ENCODE measurements at places on chromosomes 16 and 17.
A peak's percentile ranks its signal among the peaks of the same experiment; 100 is the strongest.

GRCh38 chr16:27269300-27270150 lies 953 bp upstream of the NSMCE1 start:
- DNase-seq = no peak

GRCh38 chr16:61580579-61580978 lies 455.7 kb downstream of the CDH8 start:
- no peak for DNase-seq

- no peak for DNase-seq
Observed at GRCh38 chr17:44351464-44351863, 6.4 kb downstream of the GRN start.

DNA sequence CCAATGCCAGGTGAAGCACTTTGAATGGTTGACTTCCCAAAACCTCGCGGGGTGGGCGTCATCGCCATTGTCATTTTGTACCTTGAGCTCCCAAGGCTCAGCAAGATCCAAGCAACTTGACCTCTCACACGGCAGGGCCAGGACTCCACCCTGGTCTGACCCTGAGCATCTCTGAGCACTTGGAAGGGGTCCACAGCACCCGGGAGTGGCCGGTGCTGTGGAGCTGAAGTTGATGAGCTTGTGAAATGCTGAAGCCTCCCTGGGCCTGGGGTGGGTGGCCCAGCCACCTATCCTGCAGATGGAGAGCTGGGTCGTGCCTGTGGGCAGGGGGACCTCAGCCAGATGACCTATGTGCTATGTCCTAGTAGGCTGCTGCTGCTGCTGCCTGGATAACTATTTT lies 283.3 kb upstream of the FOXF1 start:
- DNase-seq = no peak

GRCh38 chr17:18920911-18921441 lies 31.0 kb upstream of the SLC5A10 start:
- no peak for DNase-seq

GRCh38 chr16:81752225-81752875 lies 26.7 kb upstream of the PLCG2 start:
- peak; percentile 59 for DNase-seq

GRCh38 chr17:79645022-79645776 lies 34.3 kb upstream of the RBFOX3 start:
- no peak for DNase-seq

DNA sequence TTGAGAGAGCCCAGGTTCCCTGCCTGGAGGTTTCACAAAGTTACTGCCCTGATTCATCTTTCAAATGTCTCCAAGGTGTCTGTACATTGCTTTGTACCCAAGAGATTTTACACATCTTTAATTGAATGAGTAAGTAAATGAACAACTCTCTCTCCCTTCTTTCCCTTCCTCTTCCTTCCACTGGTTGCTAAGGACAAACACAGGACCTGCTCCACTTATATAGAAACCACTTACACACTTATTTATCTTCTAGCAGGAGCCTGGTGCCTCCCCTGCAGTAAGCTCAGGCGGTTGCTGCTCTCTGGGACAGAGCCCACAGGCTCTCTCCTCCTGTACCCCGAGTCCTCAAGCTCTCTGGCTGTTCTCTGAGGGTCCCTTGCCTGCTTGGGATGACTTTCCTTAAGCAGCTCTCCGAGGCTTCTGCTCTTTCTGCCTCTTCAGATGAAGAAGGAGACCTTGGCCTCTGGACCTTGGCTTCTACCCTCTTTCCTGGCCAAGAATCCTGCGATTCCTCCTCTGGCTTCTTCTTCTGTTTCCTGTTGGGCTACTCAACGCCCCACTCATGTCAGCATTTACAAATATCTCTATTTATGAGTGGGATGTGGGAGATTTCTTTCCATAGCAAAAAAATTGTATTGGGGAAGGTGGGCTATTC lies 9.9 kb downstream of the PIRT start:
- no peak for DNase-seq

DNA sequence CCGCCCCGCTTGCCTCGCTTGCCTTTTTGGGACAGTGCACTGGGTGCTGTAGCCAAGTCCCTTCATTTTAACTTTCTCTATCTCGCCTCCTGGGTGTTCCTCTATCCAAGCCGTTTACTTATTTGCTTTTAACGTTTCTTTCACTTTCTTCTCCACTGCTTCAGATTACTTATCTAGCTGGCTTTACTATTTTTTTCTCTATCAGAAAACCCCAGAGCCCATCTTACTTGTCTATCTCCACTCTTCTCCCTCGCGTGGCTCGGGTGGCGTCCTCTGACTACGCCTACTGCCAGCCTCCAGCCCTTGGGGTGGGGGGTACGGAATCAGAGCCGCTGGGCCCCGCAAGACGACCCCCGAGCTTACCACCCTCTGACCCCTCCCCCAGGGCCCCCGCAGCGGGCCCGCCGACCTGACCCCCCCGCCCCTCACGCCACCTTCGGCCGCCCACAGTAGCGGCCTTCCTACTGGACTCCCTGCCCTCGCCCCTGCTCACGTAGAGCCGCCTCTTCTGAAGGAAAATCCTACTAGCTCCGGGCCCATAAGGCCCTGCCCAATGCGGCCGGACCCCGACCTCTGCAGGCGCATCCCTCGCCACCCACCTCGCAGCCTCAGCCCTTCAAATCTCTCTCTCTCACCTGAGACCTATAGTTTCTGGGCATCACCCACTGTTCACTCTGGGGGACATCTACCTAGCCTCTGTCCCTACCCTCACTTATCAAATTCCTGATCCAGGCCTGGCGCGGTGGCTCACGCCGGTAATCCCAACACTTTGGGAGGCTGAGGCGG lies 1.0 kb upstream of the SLC12A4 start:
- peak; percentile 50 for DNase-seq

- no peak for DNase-seq
Observed at GRCh38 chr16:56732832-56733231, 2.9 kb downstream of the NUP93 start.

DNA sequence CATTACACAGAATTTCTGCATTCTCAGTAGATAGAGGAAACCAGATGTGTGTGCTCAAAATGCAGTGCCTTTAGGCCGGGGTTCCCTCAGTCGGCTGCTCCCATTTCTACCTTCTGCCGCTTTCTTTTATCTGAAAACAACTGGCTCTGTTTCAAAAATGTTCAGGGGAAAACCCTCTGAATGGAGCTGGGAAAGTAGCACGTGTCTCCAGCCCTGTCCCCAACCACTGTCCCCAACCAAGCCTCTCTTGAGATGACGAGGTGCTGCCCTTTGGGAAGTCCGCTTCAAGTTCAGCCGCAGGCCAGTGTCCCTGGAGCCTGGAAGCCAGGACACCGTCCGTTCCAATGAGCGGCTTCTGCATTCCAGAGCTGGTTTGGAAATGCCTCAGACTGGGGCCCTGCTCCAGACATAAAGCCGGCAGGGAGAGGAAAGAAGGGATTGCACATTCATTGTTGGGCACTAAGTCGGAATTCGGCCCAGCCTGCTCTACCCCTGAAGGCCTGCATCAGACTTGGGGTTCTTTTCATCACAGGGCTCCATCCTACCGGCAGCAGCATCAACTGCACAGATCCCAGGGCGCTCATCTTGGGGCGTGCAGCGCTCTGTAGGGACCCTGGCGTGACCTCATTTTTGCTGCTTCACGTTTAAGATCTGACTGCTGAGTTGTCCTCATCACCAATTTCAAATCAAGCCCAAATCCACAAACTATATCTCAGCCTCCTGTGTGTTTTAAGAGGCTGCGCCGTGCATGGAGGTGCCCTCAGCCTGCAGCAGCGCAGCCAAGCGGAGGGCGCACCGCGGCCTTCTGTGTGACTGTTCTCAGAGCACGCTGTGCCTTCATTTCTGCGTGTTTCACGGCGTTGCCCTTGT lies 111.3 kb downstream of the BANP start:
- DNase-seq = no peak

DNA sequence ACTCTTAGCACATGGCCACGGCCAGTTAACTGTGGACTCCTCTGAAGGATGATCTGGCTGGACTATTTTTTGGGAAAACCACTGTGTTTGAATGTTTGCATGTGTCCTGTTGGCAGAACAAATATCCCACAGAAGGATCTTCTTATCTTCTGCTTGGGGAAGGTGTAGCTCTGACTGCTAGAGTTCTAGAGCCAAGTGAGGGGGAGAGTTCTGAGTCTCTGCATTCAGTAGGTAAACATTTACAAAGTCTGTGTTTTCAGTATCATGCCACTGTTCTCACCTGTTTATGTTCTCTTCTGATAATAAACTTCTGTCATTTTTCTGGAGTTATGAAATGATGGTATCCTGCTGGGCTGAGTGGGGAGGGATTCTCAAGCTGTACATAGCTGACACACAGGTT lies 241.1 kb downstream of the WWOX start:
- DNase-seq = no peak

- no peak for DNase-seq
Observed at GRCh38 chr17:48544349-48545021, 424 bp downstream of the HOXB2 start.

DNA sequence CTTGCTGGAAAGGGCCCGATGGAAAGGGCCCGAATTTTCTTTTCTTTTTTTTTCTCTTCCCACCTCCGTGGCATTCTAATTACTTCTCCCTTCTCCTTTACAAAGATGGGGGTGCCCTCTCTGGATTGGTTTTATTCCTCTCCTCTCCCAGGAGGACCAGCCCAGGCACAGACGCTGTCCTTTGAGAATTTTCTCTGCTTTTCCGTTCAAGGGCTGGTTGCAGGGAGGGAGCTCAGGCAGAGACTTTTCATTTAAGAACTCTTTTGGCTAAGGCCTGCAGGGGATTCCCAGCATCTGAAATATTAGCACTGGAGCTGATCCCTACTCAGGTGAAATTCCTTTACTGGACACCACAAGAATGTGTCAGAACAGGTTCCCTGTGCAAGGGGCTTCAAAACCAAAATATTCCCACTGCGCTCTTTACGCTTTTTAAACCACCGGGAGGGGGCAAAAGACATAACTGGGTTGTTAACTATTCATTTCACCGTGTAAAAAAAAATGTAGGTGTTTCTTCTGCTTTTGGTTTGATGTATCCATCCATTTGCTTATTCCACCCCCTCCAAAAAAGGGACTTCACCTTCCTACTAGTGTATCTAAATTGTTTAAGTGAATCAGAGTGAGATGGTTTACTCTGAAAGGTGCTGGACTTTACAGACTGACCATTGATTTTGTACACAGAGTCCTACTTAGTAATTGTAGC lies 1.4 kb downstream of the NFAT5 start:
- no peak for DNase-seq
